HT1080 (cell line): ENCODE measurements at places on chromosomes 7 and 10.
A peak's percentile ranks its signal among the peaks of the same experiment; 100 is the strongest.

DNA sequence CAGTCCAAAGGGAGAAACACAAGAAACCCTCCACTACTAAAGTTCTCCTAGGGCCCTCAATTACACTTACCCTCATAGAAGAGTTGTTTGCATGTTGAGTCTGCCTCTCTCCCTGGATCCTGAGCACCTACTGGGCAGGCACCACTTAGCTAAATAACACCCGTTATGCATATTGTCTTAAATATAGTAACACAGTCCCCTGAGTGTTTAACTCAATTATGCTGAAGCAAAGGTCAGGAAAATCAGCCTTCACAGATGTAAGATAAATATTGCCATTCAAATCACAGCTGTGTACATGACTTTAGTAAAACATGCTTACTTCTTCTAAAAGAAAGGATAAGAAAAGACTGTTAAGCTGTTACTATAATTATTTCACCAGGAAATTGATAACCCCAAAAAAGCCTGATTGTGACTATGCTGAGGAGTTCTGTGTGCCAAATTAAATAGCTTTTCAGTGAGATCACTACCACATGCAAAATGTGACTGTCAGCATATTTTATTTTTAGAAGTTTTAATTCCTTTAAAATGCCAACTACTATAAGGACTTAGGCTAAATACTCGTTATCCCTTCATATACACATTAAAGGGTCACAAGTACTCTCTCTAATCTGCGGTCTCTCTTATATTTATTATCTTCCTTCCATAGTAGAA, 733.9 kb upstream of the PHF14 start:
- DNase-seq = no peak

DNA sequence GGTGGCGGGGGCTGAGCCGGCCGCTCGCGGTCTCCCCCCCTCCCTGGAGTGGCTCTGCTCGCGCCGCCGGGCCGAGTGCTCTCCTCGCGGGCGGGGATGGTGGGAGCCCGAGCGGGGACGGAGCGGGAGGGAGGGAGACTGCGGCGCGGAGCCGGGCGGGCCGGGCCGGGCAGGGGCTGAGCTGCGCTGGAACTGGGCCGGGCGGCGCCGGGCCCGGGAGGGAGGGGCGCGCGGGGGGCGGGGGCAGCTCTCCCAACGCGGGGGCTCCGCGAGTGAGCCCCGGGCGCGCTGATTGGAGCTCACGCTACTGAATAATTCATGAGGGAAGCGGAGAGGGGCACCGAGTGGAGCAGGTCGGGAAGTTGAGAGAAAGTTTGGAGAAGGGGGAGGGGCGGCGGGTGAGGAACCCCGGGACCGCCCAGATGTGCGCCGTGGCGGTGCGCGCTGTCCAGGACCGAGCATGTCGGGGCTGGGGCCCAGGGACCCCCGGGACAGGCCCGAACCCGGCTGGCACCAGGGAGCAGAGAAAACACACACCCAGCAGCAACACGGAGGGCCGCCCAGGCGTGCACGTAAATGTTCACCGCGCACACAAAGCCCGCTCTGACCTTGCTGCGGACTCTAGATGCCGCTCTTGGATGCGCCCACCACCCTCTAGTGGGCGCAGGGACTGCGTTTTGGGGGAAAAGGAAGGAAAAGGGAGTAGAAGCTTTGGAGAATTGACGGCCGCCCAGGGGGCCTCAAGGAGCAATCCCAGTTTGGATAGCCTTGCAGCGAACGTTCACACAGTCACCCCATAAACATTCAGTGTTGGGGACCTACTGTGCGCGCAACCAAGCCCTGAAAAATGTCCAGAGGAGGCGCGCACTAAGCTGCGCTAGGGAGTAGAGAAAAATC, at the start of gene EPHB4:
Gene EPHB4, minus strand, starts transcription at position 194 of the 897 bp plus-strand sequence. CDS start 493 bp downstream, outside the sequence.
- peak; percentile 86 for DNase-seq

GRCh38 chr10:17112566-17112965, 17.0 kb downstream of the CUBN start:
- no peak for DNase-seq

DNA sequence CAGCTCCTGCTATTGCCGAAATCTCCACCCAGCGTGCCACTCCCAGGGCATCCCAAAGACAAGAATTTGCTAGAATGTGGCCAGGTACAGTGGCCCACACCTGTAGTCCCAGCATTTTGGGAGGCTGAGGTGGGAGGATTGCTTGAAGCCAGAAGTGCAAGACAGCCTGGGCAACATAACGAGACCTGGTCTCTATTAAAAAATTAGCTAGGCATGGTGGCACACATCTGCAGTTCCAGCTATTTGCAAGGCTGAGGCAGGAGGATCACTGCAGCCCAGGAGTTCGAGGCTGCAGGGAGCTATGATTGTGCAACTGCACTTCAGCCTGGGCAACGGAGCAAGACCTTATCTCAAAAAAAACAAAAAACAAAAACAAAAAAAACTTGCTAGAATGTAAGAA, 73.3 kb upstream of the LYZL2 start:
- no peak for DNase-seq
